ENCODE measurements at places on chromosomes 16 and 17.
A peak's percentile ranks its signal among the peaks of the same experiment; 100 is the strongest.

DNA sequence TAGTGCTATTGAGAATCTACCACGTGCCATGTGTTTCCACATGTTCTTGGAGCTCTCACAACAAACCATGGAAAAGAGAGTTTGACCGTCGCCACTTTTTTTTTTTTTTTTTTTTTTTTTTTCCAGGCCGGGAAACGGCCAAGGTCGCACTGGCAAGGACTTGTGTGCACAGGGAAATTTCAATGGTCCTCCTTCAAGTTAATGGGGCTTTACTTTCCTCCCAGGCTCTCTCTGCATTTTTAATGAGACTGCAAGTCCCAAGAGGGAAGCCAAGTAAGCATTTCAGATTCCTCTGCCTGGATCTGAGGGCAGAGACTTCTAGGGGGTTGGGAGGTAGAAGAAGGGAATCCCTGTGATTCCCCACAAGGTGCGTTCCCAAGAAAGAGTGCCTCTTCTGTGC is 94.7 kb upstream of the MPHOSPH6 start:
- no peak for DNase-seq

DNA sequence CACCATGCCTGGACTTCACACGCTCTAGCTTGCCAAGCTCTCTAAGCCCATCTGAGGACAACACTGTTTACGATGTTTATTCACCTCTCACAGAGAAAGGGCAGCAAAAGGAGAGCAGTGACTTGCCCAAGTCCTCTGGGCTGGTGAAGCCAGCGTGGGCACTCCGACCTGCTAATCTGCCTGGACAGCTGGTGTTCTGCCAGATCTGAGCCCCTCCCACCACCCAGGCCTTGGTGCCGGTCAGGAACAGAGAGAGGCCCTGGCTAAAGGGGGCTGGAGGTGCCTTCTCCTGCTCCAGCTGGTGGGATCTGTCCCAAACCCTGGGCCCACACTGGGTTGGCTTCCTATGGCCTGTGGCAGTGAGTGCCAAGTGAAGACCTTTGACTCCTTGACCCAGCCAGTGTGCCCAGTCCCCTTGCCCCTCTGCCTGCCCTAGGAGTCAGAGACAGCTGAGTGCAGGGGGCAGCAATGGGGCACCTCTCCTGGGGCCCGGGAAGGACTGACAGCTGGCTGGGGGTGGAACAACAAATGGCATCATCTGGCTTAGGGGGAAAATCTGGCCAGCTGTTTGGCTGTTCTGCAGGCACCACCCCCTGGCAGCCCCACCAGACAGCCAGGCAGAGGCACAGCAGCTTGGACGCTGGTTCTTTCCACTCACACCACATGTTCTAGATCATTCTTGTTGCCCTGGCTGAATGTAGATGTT is 1.8 kb upstream of the SLC4A1 start:
- DNase-seq: no peak

DNA sequence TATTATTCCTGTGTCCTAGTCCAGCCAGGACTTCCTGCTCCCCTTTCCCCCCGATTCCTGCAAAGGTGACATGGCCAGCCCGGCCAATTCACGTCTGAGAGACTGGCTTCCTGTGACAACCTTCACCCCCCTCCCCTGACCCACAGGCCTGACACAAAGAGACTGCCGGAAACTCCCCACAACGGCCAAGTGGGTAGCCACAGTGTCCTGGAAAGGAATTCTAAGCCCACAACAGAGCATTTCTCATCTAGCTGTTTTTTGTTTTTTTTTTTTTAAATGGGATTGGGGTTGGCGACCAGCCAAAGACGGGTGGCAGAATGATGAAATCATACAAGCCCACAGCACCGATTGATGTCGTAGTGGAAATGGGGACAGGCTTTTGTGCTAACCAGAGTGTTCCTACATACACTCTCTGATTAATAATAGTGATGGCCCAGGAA is 2.8 kb upstream of the XAF1 start:
- no peak for DNase-seq

DNA sequence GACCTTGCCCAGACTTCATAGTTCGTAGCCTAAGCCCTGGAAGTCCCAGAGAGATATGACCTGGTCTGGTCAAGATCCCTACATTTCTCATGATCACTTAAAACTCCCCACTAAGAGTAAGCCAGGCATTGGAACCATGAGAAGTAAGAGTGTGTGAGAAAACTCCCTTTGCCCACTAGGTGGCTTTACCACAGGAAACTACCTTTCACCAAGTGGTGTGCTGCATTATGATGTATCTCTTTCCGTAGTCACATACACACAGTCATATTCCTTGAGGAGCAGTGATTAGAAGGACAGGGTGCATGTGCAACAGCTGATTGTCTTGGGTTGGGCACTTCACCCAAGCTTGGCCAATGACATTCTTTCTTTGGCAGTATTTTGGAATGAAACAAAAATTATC is 639.3 kb downstream of the KCNJ2 start:
- DNase-seq: no peak

DNA sequence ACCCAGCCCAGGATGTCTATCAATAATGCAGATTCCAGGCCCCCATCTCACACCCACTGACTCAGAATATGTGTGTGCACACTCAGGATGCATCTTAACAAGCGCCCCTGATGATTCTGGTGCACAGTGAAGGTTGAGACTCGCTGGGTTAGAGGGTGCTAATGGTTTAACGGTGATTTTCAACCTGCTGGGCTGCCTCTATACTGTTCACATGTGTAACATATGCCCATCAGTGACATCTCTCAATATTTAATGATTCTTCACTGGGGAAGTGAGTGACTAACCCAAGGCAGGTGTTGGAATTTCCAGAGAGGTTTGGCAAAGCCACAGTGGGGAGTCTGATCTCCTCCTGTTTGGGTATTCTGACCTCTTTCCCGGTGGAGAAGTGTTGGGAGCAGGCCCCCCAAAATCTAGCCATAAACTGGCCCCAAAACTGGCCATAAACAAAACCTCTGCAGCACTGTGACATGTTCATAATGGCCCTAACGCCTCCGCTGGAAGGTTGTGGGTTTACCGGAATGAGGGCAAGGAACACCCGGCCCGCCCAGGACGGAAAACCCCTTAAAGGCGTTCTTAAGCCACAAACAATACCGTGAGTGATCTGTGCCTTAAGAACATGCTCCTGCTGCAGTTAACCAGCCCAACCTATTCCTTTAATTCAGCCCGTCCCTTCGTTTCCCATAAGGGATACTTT is 4.1 kb upstream of the DOC2B start:
- DNase-seq: no peak

GRCh38 chr17:77358801-77359200 is 218.0 kb downstream of the SEC14L1 start:
- DNase-seq: no peak

DNA sequence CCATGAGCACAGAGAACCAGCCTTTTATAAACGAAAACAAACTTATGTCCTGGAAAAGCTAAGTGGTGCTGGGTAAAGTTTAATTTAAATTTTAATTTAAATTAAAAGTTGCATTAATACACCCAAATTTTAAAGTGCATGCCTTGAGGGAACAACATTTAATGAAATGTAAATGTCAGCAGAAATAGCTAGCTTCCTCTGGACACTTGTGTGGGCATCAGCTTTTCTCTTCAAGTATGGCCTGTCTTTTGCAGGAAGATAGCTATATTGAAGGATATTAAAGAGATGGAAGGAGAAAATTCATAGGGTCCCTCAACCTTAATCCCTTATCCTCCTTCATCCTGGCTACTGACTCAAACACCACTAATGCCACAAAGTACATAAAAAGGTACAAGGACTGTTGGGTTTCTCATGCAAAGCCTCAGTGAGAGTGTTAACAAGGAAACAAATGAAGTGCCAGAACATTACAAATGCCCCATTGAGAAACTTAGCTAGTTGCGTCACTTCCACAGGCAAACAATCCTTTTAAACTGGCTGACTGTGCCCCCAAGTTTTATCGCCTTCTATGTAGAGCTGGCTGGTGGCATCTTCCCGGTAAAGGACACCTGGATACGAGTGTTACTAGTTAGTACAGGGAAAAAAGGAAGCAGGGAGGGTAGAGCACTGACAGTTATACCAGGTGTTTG is 14.1 kb downstream of the PHF12 start:
- peak; percentile 29 for DNase-seq

- DNase-seq: no peak
Observed at GRCh38 chr17:45660474-45660873, 123.6 kb upstream of the CRHR1 start.

DNA sequence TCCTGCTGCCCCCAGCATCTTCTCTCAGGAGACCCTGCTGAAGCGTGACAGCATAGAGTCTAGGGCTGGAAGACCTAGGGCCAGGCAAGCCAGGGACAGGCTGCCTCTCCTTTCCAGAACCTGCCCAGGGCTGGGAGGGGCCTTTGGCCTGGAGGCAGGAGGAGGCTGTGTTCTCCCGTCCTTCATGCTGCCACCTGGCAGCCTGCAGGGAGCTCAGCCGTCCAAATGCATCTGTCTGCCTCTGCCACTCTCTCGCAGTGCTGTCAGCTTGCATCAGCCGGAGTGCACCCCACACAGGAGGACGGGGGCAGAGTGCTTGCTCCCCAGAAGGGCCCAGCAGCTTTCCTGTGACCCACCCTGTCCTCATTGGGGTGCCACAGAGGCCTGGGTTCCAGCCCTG is 31.3 kb downstream of the ARHGAP23 start:
- DNase-seq: no peak

DNA sequence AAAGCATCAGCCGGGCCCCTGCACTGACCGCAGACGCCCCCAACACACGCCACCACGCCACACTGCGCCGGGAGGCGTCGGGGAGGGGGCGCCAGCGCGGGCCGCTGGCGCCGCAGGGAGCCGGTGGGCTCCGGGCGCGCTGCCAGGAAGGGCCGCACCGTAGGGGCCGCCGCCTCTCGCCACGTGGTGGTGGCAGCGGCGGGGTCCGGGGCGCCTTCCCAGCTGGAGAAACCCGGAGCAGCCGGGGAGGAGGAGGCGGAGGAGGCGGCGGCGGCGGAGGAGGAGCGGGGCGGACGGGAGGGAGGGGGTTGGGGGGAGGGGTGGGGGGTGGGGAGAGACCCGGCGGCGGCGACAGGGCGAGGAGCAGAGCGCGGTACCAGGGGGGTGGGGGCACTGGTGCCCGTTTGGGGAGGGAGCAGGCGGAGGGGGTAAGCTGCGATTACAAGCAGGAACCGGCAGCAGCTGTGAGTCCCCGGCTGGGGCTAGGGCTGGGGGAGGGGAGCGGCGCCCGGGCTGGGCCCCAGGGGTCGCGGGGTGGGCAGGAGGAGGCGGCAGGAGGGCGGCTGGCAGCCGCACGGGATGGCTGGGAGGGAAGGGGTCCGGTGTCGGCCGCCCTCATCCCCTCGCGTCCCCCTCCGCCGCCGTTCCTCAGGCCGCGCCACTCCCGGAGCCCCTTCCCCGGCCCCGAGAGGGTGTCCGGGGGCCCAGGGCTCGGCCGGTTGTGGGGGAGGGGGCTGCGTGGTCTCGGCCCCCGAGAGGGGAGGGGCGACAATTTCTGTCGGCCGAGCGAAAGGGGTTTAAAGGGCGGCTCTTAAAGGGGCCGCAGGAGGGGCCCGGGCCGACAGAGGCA is at the start of gene TBKBP1:
TSS of gene TBKBP1 (plus strand) at position 431 of the 850 bp plus-strand sequence. CDS start 1,952 bp downstream, outside the sequence.
- no peak for DNase-seq

DNA sequence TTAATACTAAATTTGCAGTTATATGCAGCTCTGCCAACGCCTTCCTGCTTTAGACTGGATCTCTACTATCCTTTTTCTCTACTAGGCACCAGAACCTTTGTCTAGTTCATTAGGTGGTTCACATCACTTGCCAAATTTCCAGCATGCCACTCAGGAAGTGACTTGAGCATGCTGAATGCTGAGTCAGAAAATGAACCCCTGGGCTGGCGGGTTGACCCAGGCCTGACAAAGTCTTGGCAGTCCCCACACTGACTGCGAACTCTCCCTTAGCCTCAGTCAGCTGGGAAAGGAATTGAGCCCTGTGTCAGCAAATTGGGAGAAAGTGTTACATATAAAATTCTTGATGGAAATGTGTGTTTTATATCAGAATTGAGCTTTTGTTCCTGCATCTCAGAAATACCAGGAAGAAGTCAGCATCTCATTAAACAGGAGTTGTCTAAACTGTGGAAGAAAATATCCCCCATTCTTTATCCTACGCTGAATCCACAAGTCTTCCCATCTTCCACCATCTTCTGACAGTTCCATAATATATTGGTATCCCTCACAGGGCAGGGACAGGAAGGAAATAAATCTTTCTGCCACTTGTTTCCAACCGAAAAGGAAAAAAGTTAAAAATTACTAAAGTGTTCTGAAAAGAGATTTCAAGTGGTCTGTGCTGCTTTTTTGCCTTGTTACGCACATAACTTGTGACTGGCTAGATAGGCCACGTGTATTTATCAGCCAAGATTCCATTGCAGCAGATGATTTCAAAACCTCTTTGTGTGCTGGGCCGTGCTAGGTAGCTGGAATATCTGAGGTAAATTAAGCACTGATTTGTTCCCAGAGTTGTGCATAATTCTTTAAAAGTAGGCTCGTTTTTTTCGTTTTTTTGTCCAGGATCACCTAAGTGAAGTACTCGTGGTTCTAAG is 16.7 kb upstream of the SLC12A3 start:
- peak; percentile 28 for DNase-seq

GRCh38 chr16:74309789-74310781 is 13.5 kb downstream of the PSMD7 start:
- no peak for DNase-seq

- no peak for DNase-seq
Observed at GRCh38 chr17:50207315-50207714, 5.9 kb upstream of the COL1A1 start.

GRCh38 chr16:27330542-27330941 is 16.8 kb downstream of the IL4R start:
- DNase-seq: no peak

- no peak for DNase-seq
Observed at GRCh38 chr17:66445229-66445628, 142.8 kb downstream of the PRKCA start.

DNA sequence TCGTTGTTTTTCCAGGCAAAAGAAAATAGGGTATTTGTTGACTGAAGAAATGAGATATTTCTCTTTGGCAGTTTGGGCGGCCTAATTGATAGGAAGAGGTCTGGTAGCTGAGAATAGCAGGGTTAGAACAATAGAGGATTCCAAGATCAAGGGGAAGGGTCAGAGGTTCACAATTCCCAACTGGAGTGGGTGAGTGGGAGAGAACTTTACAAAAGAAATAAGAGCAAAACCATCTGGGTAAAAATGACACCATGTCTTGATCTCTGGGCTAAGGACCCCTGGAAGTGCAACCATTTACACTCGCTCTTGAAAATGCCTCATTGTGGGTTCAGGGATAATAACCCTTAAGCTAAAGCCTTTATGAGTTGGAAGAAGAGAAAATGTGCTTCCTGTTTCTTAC is 180.5 kb downstream of the CDH13 start:
- DNase-seq: no peak

- DNase-seq: no peak
Observed at GRCh38 chr16:30983289-30983889, 1.6 kb upstream of the HSD3B7 start.

- DNase-seq: no peak
Observed at GRCh38 chr16:27414788-27415431, 12.9 kb downstream of the IL21R start.

- no peak for DNase-seq
Observed at GRCh38 chr16:83953796-83954576, 946 bp downstream of the OSGIN1 start.

DNA sequence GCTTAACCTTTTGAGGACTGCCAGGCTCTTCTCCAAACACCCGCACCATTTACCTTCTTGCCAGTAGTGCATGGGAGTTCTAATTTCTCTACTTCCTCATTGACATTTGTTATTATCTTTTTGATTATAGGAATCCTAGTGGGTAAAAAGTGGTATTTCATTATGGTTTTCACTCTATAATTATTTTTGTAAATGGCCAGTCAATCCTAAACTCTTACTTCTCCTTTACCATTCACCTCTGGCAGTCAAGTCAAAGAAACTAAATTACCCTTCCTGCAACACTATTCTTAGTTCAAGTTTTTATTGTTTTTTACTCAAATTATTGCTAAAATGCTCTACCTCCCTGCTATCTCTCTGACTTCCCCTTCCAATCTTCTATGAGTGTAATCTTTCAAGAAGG is 29.8 kb upstream of the ANKFY1 start:
- DNase-seq: no peak

- DNase-seq: no peak
Observed at GRCh38 chr17:32956240-32956970, 28.5 kb downstream of the TMEM98 start.
